H9 (cell line): ENCODE measurements at places on chromosomes 7 and 10.

GRCh38 chr7:30467271-30467670, 11.3 kb downstream of the NOD1 start:
- no peak for DNase-seq

GRCh38 chr7:55441774-55442522, 76.8 kb downstream of the LANCL2 start:
- DNase-seq: no peak

GRCh38 chr10:43900571-43900970, 251.9 kb upstream of the ZNF32 start:
- peak; percentile 5 for DNase-seq

GRCh38 chr7:155797262-155798250, 14.7 kb downstream of the SHH start:
- no peak for DNase-seq

- DNase-seq: no peak
Measured at GRCh38 chr10:18456984-18457383, 194.4 kb downstream of the NSUN6 start.

DNA sequence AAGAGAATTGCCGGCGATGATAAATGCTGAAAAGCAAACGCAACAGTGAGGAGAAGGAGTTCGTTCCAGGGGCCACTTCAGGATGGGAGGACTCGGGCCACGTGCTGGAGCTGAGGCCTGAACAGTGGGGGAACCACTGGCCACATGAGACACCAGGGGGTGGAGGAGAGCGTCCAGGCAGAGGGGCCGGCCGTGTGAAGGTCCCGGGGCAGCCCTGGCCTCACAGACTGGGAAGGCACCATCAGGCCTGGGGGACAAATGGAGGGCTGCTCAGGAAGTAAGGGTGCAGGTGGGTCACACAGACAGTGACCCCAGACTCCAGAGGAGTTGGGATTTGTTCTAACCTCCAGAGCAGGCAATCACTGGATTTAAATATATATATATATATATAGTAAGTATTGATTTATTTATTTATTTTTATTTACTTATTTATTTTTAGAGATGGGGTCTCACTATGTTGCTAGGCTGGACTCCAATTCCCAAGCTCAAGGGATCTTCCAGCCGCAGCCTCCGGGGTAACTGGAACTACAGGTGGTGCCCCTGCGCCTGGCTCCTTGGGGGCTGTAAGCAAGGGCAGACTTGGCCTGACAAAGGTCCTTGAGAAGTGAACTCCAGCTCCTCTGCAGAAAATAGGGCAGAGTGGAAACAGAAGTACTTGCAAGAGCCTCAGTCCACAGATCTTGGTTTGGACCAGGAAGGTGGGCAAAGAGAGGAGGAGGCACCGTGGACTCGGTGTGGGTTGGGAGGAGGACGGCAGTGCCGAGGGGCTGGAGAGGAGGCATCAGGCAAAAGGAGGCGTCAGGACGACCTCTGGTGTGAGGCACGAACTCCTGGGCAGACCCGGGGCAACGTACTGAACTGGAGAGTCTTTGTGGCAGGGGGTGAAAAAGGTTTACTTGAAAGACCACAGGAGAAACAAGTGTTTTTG, 57.3 kb downstream of the TCERG1L start:
- no peak for DNase-seq

- no peak for DNase-seq
Measured at GRCh38 chr10:99984211-99985034, 25.3 kb downstream of the DNMBP start.

- no peak for DNase-seq
Measured at GRCh38 chr7:40232242-40232893, 97.6 kb downstream of the SUGCT start.

GRCh38 chr10:78411716-78412115, 378.1 kb downstream of the RPS24 start:
- peak; percentile 8 for DNase-seq
